ENCODE measurements at places on chromosomes 16 and 17. TPM values are rescaled to one million over a fixed set of nuclear protein-coding genes. Genes with fewer than 3 reads are reported as not detected.

- DNase-seq: no peak
Observed at GRCh38 chr17:67183531-67183930, 61.5 kb downstream of the HELZ start.

Gene SPATA22
- not detected for total RNA-seq

Gene ERAL1
- total RNA-seq: 20.0 TPM

GRCh38 chr17:76473541-76473985, 6.2 kb downstream of the AANAT start:
- no peak for DNase-seq

- DNase-seq: no peak
Observed at GRCh38 chr17:34647511-34647910, 68.1 kb downstream of the TMEM132E start.

Gene CDH13
- total RNA-seq: 159 TPM

Gene PYY
- total RNA-seq: not detected

GRCh38 chr17:41621916-41622315, 2.5 kb downstream of the KRT17 start:
- peak; percentile 37 for DNase-seq

Gene C16orf54
- 2.6 TPM for total RNA-seq

DNA sequence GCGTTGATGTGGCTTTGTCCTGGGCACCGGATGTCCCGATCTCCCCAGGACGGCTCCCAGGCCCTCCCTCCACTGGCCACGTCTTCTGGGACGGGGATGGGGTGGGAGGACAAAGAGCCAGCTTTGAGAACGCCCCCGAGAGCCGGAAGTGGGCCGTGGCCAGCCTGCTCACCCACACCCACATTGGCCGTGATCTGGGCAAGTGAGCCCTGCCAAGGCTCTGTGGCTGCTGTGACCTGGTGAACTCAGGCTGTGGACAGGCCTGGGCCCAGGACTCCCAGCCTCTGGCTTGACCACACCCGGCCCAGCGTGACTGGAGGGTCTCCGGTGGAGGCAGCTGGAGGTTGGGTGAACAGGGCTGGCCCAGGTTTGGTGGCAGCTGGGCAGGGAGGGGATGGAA, 3.3 kb downstream of the CDH15 start:
- DNase-seq: no peak

- no peak for DNase-seq
Observed at GRCh38 chr16:65113441-65113840, 8.4 kb downstream of the CDH11 start.

GRCh38 chr16:53714205-53715022, 10.5 kb downstream of the FTO start:
- no peak for DNase-seq

GRCh38 chr16:57999366-57999970, 1.0 kb downstream of the ZNF319 start:
- DNase-seq: no peak

DNA sequence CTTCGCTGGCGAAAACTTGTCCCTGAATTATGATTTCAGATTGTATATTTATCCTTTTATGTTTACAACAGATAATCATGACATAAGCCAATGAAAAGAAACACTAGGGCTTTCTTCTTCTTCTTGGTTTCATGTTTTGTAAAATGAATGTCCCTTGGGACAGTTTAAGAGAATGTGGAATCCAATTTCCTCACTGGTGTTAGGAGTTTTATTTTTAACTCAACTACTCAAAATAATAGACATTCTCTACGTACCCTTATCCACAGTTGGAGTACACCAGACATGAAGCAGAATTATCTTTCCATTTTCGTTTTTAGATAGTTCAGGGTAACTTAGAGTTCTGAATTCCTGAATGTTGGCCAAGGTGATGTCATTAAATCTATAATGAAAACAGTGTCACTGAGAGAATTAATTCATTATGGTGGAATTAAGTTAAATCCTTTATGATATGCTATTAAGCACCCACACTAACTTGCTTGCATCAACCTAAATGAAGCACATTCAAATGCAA, 43.4 kb downstream of the IRX6 start:
- no peak for DNase-seq

DNA sequence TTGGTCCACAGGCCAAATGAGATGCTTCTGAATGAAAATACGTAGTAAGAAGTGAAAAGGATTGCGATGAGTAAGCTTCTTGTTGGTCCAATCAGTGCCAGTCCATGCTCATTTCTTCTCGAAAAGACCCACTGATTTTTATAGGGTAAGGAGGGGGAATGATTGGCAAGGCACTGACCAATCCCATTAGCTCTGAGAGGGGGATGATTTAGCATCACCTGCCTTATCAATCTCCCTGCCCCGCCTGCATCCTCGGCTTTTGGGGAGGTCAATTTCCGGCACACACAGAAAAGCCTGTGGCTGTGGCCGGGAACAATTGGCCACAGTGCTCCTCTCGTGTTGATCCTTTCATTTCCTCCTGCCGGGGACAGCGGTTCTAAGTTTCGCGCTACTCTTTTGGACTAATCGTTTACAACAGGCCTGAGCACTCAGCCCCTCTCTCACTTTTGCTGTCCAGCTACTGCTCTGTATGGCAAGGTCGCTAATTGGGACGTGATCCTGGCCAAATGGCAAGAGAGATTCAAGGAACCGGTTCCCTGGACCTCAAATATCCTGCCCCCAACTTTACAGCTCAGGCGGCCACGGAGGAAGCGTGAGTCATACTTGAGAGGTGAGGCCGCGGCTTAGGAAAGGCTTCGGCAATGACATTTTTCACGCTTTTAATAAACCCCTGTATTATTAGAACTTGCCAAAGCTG, 43.1 kb downstream of the TBX4 start:
- no peak for DNase-seq

Gene RUNDC3A
- total RNA-seq: not detected

DNA sequence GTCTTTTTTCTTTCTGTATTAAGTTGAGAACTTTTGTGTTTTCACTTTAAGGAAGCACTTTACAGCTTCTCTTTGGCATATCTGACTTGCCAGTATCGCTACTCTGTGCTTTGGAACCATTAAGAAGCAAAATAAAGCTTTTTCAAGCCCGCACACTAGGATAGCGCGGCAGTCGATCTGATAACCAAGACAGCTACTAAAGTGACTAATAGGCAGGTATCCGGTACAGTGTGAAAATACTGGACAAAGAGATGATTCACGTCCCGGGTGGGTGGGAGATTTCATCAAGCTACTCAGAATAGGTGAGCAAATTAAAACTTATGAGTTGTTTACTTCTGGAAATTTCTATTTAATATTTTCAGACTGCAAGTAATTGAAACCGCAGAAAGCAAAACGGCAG, 53.8 kb downstream of the SHISA6 start:
- DNase-seq: no peak

Gene LGALS9
- total RNA-seq: 61.0 TPM

- no peak for DNase-seq
Observed at GRCh38 chr17:4558347-4558971, 1.9 kb downstream of the GGT6 start.

- DNase-seq: peak; percentile 90
Observed at GRCh38 chr17:8192070-8192815, 2.3 kb upstream of the BORCS6 start.

- DNase-seq: no peak
Observed at GRCh38 chr16:81940781-81941560, 70.3 kb downstream of the SDR42E1 start.

DNA sequence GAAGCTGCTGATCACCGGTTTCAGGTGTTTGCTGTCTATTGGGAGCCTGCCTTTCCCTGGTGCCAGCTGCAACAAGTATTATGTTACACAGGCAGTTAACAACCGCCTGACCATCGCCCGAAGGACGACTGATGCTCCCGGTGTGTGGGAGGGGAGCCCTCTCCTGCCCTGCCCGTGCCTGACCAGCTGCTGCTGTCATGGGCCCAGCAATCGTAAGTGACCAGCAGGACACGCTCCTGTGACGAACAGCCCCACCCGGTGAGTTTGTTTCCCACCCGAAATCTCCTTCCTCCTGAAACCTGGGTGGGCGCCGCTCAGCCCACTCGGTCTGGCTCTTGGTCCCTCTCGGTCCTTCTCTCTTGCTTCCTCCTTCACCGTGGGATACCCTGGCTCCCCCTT, 17.9 kb upstream of the UBE2I start:
- no peak for DNase-seq

Gene EPN3
- not detected for total RNA-seq

GRCh38 chr17:20291853-20292252, 175.5 kb downstream of the LGALS9B start:
- DNase-seq: no peak

Gene SLC43A2
- 25.0 TPM for total RNA-seq

Gene CCL16
- total RNA-seq: 1.9 TPM

Gene DNAAF1
- 0.48 TPM for total RNA-seq

DNA sequence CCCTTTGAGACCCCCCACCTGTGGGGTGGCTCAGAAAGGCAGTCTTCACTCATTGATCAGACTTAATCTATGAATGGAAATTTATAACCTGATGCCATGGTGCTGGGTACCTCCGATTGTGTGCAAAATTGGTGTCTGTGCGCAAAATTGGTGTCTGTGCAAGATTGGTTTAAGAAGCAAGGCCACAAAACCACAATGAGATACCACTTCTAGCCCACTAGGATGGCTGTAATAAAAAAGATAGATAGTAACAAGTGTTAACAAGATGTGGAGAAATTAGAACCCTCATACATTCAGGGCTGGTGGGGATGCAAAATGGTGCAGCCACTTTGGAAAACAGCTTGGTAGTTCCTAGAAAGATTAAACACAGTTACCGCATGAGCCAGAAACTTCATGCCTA, 13.9 kb upstream of the CSNK2A2 start:
- DNase-seq: no peak

Gene G6PC1
- total RNA-seq: not detected

Gene KRTAP17-1
- total RNA-seq: not detected

GRCh38 chr16:51651061-51651466, 500.0 kb upstream of the SALL1 start:
- DNase-seq: no peak

GRCh38 chr17:12310811-12311210, 290.1 kb downstream of the MAP2K4 start:
- no peak for DNase-seq

Gene KLHL11
- total RNA-seq: 11.9 TPM

GRCh38 chr17:82937411-82938371, 97.9 kb upstream of the ZNF750 start:
- DNase-seq: peak; percentile 68

Gene PITPNM3
- 3.6 TPM for total RNA-seq

GRCh38 chr17:2693561-2694380, 17.8 kb downstream of the CLUH start:
- DNase-seq: peak; percentile 47

- DNase-seq: peak; percentile 89
Observed at GRCh38 chr17:82775001-82775823, 23.3 kb downstream of the TBCD start.

- DNase-seq: no peak
Observed at GRCh38 chr16:48234630-48235029, 9.5 kb upstream of the LONP2 start.

- no peak for DNase-seq
Observed at GRCh38 chr17:76236603-76237002, 3.7 kb downstream of the RNF157 start.

- DNase-seq: no peak
Observed at GRCh38 chr16:51374346-51374745, 223.3 kb upstream of the SALL1 start.

- DNase-seq: no peak
Observed at GRCh38 chr17:14715561-14715960, 414.7 kb downstream of the HS3ST3B1 start.

Gene MYCBPAP
- 1.8 TPM for total RNA-seq

Gene C17orf78
- total RNA-seq: not detected

Gene SRL
- total RNA-seq: 2.3 TPM

GRCh38 chr16:21610766-21611165, 11.4 kb downstream of the METTL9 start:
- DNase-seq: no peak

All from aorta (tissue), 5 donors.